Neural crest cell (in vitro differentiated cells): ENCODE measurements at places on chromosomes 1 and 21. TPM values are rescaled to one million over a fixed set of nuclear protein-coding genes. Genes with fewer than 3 reads are reported as not detected.

- H3K4me1 ChIP-seq, result peaks cover 30% of the 10 kb centered on the region
- peak overlapping the region; percentile 24 for H3K27ac ChIP-seq
- H3K4me3 ChIP-seq, result no peak overlapping the region
- H3K36me3 ChIP-seq, result no peaks in the 10 kb centered on the region
These were observed 4.0 kb upstream of the PDE9A start for GRCh38 chr21:42649122-42650032.

DNA sequence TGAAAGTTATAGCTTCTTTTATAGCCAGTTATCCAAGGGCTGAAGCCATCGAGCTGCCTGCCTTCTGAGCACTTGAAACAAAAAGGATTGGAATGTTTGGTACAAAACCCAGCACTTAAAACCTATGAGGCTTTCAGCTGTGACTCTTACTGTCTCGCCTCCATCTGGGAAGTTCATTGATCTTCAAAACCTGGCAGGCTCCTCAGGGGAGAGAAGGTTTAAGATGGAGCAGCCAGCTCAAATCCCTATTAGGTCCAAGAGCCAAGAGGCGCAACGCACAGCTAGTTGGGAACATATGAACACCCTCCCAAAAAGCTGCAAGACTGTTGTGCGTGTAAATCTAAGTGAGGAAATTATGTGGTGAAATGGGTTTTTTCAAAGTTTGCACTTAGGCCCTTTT lies 33.4 kb downstream of the BACE2 start:
- no peak for DNase-seq
- no peak overlapping the region for H3K4me3 ChIP-seq
- H3K36me3 ChIP-seq, result no peaks in the 10 kb centered on the region
- H3K4me1 ChIP-seq, result peaks cover 7% of the 10 kb centered on the region

DNA sequence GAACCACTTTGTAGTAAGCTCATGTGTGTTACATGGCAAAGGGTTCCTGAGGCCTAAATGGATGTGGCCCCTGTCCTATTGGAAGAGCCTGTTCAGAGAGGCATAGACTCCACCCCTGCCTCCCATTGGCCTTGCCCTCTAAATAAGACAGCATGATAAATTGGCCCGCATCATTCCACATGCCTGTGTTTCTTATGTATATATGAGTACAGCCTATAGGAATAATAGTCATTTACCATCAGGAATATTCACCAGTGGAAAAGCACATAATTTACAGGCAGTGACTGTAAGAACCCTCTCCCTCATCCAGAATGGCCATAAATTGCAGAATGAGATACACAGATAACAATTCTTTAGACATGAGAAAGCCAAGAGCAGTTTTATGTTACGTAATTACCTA lies 519.5 kb upstream of the DAB1 start:
- no peaks in the 10 kb centered on the region for H3K4me1 ChIP-seq
- H3K27me3 ChIP-seq, result no peaks in the 10 kb centered on the region
- no peak overlapping the region for H3K27ac ChIP-seq
- no peak overlapping the region for H3K4me3 ChIP-seq
- no peak for DNase-seq

GRCh38 chr1:239209591-239209990 lies 176.8 kb upstream of the CHRM3 start:
- no peak for DNase-seq
- no peaks in the 10 kb centered on the region for H3K36me3 ChIP-seq
- no peaks in the 10 kb centered on the region for H3K27me3 ChIP-seq
- no peak overlapping the region for H3K27ac ChIP-seq

DNA sequence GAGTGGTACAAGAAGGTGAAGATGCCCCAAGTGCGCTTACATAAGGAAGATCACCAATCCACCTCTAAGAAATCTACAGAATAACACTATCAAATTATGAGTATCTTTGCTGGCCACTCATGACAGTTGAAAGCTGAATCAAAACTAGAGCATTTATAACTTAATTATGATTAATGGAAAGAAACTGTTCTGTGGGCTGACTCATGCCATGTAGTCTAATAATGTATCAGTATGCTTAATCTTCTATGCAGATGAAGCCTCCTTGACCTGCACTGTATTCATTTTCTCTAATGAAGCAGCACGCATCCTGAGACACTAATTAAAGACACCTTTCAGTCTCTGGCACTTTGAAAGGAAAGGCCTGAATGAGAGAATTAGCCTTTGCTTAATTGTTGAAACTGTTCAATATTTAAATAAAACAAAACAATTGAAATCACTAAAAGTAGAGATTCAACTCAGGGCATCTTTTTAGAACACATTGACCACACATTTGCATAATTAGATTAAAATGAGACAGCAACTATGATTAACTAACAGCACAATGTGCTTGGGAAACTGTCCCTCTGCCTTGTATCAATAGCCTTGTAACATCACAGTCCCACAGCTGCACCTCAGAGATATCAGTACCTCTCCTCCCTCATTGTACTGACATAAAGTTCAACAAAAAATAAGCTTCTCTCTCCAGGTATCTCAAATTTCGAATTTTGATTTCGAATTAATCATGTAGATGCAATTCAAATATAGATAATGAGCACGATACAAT lies 105.6 kb downstream of the NTPCR start:
- no peak overlapping the region for H3K4me3 ChIP-seq
- H3K36me3 ChIP-seq, result peaks cover 15% of the 10 kb centered on the region
- no peak for DNase-seq
- no peaks in the 10 kb centered on the region for H3K27me3 ChIP-seq

DNA sequence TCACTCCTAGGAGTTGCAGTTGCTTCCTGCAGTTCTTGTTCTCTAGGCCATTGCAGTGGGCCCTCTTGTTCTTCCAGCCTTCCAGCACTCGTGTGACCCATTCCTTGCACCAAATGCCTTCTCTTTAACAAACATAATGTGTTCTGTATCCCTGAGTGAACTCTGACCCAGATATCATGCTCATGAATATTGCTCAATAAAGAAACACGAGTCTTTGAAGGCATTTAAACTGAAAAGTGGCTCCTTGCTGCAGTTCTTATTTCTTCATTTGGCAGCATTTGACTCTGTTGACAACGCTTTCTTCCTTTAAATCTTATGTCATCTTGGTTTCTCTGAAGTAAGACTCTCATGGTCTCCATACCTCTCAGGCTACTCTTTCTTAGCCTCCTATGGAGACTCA lies 100.7 kb upstream of the PDE4B start:
- DNase-seq, result no peak
- H3K4me3 ChIP-seq, result no peak overlapping the region
- no peaks in the 10 kb centered on the region for H3K36me3 ChIP-seq
- H3K4me1 ChIP-seq, result no peaks in the 10 kb centered on the region

DNA sequence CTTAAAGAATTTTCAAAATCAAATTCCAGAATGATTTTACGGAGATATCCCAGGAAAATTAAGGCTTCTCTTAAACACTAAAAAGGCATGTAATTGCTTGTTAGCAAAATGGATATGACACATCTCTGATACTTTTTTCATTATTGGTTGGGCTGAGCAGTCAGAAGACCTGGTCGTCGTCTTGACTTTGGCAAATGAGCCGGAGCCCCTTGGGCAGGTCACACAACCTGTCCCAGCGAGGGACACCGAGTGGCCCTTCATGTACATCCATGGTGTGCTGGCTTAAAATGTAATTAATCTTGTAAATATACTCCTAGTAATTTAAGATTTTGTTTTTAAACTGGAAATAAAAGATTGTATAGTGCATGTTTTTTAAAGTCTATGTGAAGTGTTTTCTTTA lies 33.9 kb downstream of the IFNGR2 start:
- H3K4me1 ChIP-seq, result peaks cover 9% of the 10 kb centered on the region
- no peak overlapping the region for H3K4me3 ChIP-seq
- no peaks in the 10 kb centered on the region for H3K27me3 ChIP-seq

DNA sequence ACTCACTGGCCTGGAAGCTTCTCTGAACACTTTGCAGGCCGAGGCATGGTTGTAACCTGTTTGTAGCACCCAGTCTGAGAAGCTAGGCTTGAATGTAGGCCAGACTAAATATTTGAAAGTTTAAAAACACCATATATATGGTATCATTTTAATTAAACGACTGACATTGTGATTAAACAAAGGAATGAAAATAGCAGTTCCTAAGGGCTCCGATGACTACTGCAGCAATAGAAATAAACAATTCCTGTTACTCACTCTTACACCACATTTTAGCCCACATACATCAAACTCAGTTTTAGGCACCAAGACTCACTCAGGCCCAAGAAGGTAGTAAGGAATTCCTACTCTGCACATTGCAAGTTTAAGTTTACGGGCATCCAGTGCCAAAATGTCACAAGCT lies 281.2 kb downstream of the AKT3 start:
- no peaks in the 10 kb centered on the region for H3K36me3 ChIP-seq
- no peak overlapping the region for H3K27ac ChIP-seq
- no peaks in the 10 kb centered on the region for H3K4me1 ChIP-seq
- no peak overlapping the region for H3K4me3 ChIP-seq

DNA sequence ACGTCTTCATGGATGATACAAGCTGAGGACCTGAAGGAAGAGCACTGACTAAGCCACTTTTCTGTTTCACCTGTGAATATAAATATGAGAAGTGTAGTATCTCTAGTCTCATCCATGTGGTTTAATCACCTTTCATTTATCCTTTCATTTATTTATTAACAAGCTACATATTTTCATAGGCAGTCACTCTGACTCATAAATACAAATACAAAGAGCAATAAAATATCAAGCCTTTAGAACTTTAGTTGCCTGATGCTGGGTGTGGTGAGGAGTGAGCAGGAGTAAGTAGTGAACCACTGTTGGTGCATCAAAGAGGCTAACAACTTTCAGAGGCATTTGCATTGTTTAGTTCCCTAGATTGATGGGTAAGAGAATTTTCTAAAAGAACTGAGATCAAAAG lies 269.0 kb upstream of the C1orf87 start:
- no peaks in the 10 kb centered on the region for H3K36me3 ChIP-seq
- H3K4me3 ChIP-seq, result no peak overlapping the region
- no peak for DNase-seq
- H3K27ac ChIP-seq, result no peak overlapping the region
- no peaks in the 10 kb centered on the region for H3K27me3 ChIP-seq
- peaks cover 5% of the 10 kb centered on the region for H3K4me1 ChIP-seq

DNA sequence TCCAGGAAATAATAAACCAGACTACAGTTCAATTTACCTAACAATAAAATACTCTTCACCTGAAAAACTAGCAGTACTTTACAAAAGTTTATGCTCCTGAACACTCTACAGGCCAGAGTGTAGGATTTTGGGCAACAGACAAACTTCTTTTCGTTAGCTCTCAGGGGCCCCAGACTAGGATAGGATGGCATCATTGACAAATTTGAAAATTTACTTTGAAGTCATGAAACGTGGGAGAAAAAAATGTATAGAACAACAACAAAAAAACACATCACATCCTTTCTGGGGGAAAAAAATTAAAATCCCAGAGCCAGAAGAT lies 1.2 kb downstream of the PTP4A2 start:
- no peaks in the 10 kb centered on the region for H3K27me3 ChIP-seq
- H3K27ac ChIP-seq, result peak overlapping the region; percentile 97
- DNase-seq, result no peak
- no peaks in the 10 kb centered on the region for H3K36me3 ChIP-seq

- no peaks in the 10 kb centered on the region for H3K4me1 ChIP-seq
- no peak for DNase-seq
- H3K27ac ChIP-seq, result no peak overlapping the region
- peaks cover 36% of the 10 kb centered on the region for H3K36me3 ChIP-seq
- no peaks in the 10 kb centered on the region for H3K27me3 ChIP-seq
- no peak overlapping the region for H3K4me3 ChIP-seq
These were observed 203.2 kb downstream of the APP start for GRCh38 chr21:25967181-25967900.

GRCh38 chr1:75643460-75643859 lies 32.5 kb upstream of the SLC44A5 start:
- no peak for DNase-seq
- no peaks in the 10 kb centered on the region for H3K27me3 ChIP-seq
- no peak overlapping the region for H3K27ac ChIP-seq

GRCh38 chr1:167666416-167666815 lies 36.4 kb downstream of the RCSD1 start:
- H3K27me3 ChIP-seq, result no peaks in the 10 kb centered on the region
- H3K4me1 ChIP-seq, result peaks cover 55% of the 10 kb centered on the region
- H3K36me3 ChIP-seq, result no peaks in the 10 kb centered on the region
- no peak overlapping the region for H3K4me3 ChIP-seq
- no peak for DNase-seq
- peak overlapping the region; percentile 8 for H3K27ac ChIP-seq

- H3K4me1 ChIP-seq, result peaks cover 18% of the 10 kb centered on the region
- H3K27me3 ChIP-seq, result no peaks in the 10 kb centered on the region
- H3K36me3 ChIP-seq, result peaks cover 12% of the 10 kb centered on the region
- no peak for DNase-seq
These were observed 837 bp downstream of the NDUFS5 start for GRCh38 chr1:39026866-39027507.

- H3K4me3 ChIP-seq, result no peak overlapping the region
- peak overlapping the region; percentile 92 for H3K27ac ChIP-seq
- H3K4me1 ChIP-seq, result peaks cover 27% of the 10 kb centered on the region
- H3K27me3 ChIP-seq, result no peaks in the 10 kb centered on the region
These were observed 28.6 kb upstream of the PLEKHG5 start for GRCh38 chr1:6519935-6520671.

- DNase-seq, result no peak
- no peaks in the 10 kb centered on the region for H3K36me3 ChIP-seq
- no peaks in the 10 kb centered on the region for H3K4me1 ChIP-seq
- H3K27ac ChIP-seq, result no peak overlapping the region
These were observed 588.0 kb upstream of the BEND5 start for GRCh38 chr1:49364676-49365075.

DNA sequence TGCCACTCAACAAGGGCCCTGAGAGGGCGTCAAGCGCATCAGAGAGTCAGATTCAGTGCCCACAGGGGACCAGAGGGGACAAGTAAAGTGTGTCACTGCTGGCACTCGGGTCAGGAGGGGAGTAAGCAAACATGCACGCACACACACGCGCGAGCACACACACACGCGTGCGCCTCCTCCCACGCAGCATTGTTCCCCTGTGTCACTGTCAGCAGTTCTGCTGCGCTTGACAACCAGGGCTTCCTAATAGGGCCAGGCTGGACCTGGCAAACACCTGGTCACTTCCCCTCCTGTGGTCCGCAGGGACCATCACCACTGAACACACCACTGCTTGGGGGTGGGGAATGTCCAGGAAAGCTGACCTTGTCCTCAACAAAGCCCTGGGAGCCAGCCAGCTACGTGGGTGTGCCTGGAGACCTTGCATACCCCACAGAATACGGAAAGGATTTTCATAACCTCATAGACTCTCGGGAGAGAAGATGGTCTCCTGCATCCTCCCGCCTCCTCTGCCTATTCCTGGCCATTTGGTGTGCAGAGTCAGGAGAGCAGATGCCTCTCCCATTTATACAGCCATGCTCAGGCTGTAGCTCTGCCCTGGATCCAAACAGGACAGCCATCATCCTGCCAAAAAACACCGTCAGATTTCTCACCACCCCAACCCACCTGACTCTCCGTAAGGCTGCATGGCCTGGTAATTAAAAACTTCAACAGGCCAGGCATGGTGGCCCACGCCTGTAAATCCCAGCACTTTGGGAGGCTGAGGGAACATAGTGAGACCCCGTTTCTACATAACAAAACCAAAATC lies 73.2 kb downstream of the SSBP3 start:
- H3K36me3 ChIP-seq, result no peaks in the 10 kb centered on the region
- DNase-seq, result no peak
- no peaks in the 10 kb centered on the region for H3K27me3 ChIP-seq
- no peak overlapping the region for H3K4me3 ChIP-seq

Gene BEST4
- total RNA-seq, result 0.14 and 0.23 TPM in 2 replicates

Gene APCS
- total RNA-seq, result not detected in 2 replicates

Gene MRPL37
- total RNA-seq, result 96.2 and 97.5 TPM in 2 replicates

Gene PPM1J
- total RNA-seq, result 1.1 and 1.4 TPM in 2 replicates

Gene DMBX1
- not detected in 2 replicates for total RNA-seq

Gene TDRD5
- total RNA-seq, result not detected in 2 replicates

Gene NOS1AP
- total RNA-seq, result 7.0 and 7.1 TPM in 2 replicates

Gene PDZK1IP1
- not detected in 2 replicates for total RNA-seq

Gene HSD17B7
- total RNA-seq, result 60.1 and 62.7 TPM in 2 replicates

Gene ADAM30
- not detected in 2 replicates for total RNA-seq

Gene TMCO4
- total RNA-seq, result 0.75 and 1.0 TPM in 2 replicates

Gene PTPN7
- not detected in 2 replicates for total RNA-seq

Gene DMRTA2
- 0.18 TPM in 1 of 2 replicates, not detected in the other for total RNA-seq

Gene LCE1E
- not detected in 2 replicates for total RNA-seq

Gene SYCP1
- total RNA-seq, result not detected in 2 replicates
